ENCODE measurements at places on chromosomes 3 and 15.

GRCh38 chr3:171458071-171458863, 1.9 kb downstream of the TNIK start:
- no peak for DNase-seq

GRCh38 chr3:78201091-78201490, 1161.2 kb downstream of the ROBO2 start:
- no peak for DNase-seq

- no peak for DNase-seq
These were observed 4.8 kb upstream of the STXBP5L start for GRCh38 chr3:120903221-120903620.

DNA sequence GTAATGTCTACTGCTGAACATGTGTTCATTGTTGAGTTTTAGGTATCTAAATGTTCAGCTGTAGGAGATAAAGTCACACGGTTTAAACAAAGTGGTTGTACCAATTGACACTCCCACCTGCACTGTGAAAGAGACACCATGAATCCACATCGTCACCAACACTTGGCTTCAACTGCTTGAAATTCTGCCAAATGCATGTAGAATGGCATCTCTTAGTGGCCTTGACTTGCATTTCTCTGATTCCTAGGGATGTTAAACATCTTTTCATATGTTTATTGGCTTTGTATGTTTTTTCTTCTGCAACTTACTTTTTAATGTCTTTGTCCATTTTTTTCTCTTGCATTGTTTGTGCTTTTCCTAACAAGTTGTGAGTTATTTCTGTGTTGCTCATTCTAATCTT, 43.4 kb downstream of the RPLP1 start:
- no peak for DNase-seq

DNA sequence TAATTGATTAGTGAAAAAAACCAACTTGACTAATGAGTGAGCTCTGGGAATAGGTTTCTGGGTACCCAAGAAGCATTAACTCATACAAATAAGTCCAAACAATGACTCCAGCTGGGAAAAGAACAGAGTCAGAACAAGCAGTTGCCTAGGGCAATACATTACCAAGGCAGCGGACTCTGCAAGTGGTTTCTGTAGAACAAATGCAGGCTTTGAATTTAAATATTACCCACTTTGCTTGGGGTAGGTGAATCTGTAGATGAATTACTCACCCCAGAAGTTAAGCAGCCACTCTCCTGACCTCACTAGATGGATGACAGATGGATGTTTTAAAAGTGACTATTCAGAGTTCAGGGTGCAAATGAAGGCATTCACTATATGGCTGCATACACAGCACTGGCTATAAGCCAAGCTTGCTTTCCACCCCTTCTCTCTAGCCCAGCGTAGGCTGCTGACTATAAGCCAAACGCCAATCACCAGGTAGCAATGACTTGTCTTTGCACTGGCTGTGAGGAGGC, 73.1 kb upstream of the BHLHE40 start:
- no peak for DNase-seq

DNA sequence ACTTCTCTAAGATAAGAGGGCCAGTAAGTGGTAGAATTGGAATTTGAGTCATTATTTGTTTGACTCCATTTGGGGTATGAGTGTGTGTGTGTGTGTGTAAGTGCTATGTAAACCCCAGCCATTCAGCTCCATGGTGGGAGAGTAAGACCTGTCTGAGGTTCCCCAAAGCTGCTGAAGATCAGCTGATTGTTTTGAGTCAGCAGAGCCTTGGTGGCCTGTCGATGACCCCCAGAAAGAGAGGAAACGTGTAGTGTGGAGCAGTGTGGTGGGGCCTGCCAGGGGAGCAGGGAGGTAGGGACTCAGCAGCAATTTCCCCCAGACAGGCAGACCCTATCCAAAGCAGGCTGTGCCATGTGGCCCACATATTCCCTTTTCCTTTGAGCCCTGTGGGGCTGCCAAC, 5.3 kb downstream of the DVL3 start:
- no peak for DNase-seq

- DNase-seq: no peak
These were observed 51.7 kb upstream of the ST3GAL6 start for GRCh38 chr3:98711426-98711825.

GRCh38 chr3:186099178-186099577, 9.7 kb downstream of the ETV5 start:
- no peak for DNase-seq

DNA sequence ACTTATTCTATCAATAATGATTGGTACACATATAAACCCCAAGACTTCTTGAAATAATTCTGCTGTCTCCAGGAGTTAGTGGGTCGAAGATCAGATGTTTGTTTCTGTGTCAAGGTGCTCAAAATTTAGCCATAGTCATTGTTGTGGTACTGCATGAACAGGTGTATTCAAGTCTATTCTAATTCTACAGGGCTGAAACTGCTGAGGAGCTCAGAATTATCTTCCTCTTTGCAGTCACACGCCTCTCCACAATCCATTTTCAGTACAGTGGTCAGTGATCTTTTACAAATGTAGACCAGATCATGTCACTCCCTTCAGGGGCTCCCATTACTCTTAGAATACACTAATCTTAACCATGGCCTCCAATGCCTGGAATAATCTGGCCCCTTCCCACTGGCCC, 527.5 kb downstream of the NTRK3 start:
- no peak for DNase-seq

DNA sequence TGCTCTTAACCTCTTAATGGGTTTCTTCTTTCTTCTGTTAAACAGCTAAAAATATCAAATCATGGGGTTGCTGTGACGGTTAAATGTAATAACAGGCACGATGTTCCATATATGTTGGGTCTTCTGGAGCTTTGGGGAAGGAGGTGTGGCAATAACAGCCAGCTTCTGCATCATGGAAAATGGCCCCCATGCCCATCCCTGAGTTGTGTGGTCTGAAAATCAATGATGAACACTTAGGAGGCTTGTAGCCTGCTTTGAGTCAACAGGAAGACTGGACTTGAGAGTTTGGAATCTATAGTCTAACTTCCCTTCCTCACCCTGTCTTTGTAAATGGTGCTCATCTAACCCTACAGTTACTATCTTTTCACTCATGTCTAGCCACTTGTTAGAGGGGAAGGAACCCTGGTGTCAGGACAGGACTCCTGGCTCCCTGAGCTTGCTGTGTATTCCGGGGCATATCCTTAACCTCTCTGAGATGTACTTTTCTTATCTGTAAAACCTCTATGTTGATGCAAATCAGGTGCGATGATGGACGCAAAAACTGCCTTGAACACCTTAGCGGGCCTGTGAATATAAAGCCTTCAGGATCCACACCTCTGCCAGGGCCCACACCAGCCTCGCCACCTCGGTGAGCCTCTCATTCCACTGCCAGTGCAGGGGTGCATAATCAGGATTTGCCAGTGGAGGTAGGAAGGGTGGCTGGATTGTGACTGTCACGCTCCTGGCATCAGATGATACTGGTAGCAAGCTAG, 27.5 kb downstream of the SMAD3 start:
- no peak for DNase-seq

GRCh38 chr3:177089110-177089509, 108.2 kb downstream of the TBL1XR1 start:
- no peak for DNase-seq

GRCh38 chr15:60389261-60390077, 8.3 kb downstream of the ANXA2 start:
- no peak for DNase-seq

GRCh38 chr15:31081056-31081455, 20.5 kb downstream of the TRPM1 start:
- no peak for DNase-seq

DNA sequence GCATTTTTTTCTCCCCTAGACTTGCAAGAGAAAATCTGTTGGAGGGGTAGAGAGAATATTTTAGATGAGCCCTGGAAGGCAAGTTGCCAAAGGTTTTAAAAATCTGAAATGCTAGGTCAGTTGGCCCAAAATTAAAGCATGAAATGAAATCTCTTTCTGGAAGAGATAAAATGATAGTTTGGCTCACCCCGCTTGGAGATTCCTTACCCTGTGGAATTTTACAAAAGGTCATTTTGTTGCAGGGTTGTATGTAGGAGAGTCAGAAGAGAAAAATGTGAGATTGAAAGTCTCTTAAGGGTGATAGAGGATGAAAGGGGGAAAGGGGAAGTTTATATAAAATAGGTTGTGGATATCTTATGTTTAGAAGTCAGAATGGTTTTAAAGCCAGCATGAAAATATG, 277.8 kb downstream of the CD47 start:
- DNase-seq: no peak

DNA sequence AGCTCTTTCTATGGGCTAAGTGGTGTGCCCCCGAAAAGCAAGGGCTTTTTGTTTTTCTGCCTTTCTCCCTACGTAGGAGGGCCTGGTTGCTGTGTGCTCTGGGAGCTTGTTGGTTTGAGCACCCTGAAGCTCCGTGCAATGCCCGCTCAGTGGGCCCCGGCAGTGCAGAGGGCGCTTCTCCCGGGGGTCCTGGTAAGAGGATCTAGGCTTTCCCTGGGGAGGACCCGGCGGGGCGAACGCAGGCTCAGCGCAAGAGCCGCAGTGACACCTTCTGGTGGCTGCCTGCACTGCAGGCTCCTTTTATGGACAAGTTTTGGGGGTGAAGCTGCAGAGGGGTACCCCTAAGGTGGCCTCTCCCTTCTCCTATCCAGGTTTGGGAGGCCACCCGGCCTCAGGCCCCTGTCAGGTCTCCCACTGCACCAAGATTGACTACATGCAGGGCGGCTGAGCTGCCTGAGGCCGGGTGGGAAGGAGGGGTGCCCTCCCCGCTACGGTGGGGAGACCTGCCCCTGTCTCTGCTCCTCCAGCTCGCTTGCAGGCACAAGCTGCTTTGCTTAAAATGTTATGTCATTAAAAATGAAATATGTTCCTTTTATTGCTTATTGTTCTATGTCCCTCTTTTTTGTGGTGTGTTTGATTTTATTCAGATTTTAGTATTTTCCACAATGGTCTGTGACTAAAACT, 387.9 kb downstream of the GABRG3 start:
- no peak for DNase-seq

GRCh38 chr15:99440029-99440428, 125.8 kb upstream of the MEF2A start:
- no peak for DNase-seq

DNA sequence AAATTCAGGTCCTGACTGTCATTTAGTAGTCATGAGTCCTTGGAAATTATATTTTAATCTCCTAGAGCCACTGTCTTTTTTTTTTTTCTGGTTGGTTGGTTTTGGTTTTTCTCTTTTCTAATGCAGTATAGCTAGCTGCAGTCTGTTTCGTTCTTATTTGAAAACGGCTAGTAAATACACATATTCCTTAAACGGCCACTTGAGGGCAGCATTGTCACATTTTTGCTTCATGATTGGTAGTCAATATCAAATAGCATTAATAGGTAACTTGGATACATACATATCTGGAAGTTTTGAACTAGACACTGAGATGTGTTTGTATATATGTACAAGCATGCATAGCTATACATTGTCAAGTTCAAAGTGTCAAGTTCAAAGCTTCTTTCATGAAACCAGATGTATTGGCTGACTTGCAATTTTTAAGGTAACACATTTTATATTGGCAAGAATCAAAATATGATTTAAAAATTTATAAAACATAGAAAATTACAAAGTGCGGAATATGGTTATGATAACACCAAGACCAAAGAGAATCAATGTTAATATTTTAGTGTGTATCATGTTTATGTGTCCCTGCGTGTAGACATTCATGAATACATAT, 22.5 kb downstream of the GABRA5 start:
- DNase-seq: peak; percentile 1

GRCh38 chr3:23566499-23566898, 239.3 kb upstream of the UBE2E1 start:
- DNase-seq: no peak

GRCh38 chr15:23877502-23878412, 190.7 kb upstream of the NDN start:
- DNase-seq: peak; percentile 25

DNA sequence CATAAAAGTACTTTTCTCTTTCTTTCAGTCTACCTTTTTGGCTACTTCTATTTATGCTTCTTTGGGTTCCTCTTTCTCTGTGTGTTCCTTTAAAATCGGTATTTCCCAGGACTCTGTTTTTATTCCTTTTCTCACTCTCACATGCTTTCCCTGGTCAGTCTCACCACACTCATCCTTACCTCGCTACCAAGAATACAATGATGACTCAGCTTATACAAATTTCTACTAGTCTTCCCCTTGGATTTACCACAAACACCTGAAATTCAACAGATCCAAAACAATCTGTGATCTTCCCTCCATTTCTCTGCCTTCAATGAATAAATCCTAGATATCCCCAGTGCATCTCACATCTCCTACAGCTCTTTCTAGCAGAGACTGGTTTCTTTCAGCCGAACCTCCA, 52.9 kb downstream of the TUBGCP4 start:
- no peak for DNase-seq

- DNase-seq: no peak
These were observed 12.3 kb upstream of the KLF15 start for GRCh38 chr3:126369490-126369889.

DNA sequence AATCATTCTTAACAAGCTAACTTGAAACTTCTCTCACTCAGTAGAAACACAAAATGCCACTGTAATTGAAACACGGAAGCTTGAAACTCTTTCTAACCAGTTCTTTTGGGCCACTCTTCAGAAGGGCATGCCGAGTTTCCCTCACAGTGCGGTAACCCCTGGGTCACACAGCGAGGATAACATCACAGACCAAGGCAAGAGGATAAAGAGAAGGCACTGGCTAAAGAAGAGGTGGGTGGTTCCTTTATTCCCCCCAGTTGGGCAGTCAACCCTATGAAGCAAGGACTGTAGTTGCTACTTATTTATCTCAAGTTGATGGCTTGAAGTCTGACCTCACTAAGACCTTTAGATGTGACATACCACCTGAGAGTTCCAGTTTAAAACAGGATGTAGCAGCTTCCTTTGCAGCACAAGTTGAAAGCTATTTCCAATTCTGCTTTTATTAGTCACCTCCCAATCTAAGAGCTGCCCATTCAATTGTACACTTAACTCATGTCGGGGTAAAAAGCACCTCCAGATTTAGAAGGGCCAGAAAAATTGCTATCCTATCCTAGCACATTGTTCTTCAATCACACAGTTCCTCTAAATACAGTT, 272.4 kb downstream of the TIGIT start:
- DNase-seq: no peak
